Left renal pelvis (tissue), 4 donors: ENCODE measurements at places on chromosomes 16 and 17. TPM values are rescaled to one million over a fixed set of nuclear protein-coding genes. Genes with fewer than 3 reads are reported as not detected.

GRCh38 chr16:4272114-4272956 is 488 bp downstream of the TFAP4 start:
- DNase-seq, result no peak

The TNP2 gene
- polyA plus RNA-seq, result not detected

GRCh38 chr17:43444223-43445008 is 39.4 kb upstream of the DHX8 start:
- DNase-seq, result no peak

DNA sequence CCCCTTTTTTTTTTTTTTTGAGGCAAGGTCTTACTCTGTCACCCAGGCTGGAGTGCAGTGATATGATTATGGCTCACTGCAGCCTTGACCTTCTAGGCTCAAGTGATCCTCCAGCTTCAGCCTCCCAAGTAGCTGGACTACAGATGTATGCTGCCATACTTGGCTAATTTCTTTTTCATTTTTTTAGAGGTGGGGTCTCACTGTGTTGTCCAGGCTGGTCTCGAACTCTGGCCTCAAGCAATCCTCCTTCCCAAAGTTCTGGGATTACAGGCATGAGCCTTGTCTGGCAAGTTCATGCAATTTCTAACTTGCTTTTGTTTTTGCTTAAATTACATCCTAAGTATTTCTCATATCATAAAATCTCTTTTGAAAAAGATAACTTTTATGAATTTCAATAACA is 33.8 kb upstream of the NFAT5 start:
- no peak for DNase-seq

GRCh38 chr17:16191604-16192003 is 23.7 kb downstream of the NCOR1 start:
- DNase-seq, result no peak

DNA sequence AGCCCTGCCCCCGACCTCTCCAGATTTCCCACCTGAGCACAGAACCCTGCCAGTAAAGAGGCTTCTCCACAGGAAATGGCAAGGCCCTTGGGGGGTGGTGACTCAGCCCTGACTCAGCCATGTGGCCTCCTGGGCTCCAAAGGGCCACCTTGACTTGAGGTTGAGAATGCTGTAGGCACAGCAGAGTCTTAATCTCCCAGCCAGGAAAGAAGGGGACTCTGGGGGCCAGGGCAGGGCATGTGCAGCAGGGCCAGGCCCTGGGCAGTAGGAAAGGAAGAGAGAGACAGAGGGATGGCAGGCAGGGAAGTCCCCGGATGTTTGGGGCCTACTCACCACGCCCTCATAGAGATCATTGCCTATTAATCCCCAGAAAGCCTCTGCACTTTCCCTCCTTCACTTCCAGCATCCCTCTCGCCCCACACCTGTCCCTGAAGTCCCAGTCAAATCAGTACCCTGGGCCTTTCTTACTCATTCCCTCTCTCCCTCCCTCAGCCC is 4.8 kb upstream of the ITGA3 start:
- DNase-seq, result no peak

DNA sequence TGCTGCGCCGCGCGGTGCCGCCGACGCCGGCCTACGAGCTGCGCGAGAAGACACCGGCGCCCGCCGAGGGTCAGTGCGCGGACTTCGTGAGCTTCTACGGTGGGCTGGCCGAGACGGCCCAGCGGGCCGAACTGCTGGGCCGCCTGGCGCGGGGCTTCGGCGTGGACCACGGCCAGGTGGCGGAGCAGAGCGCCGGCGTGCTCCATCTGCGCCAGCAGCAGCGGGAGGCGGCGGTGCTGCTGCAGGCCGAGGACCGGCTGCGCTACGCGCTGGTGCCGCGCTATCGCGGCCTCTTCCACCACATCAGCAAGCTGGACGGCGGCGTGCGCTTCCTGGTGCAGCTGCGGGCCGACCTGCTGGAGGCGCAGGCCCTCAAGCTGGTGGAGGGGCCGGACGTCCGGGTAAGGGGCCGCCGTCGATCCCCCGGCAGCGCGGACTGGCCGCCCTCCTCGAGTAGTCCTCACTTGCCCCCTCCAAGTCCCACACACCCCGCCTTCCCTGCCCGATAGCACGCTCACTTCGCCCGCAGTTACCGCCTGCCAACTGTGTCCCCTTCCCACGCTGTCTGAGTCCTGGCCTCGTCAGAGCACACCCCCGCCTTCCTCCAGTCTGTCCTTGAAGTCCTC is 470 bp downstream of the MLYCD start:
- DNase-seq, result no peak
